ENCODE measurements at places on chromosomes 7 and 10. TPM values are rescaled to one million over a fixed set of nuclear protein-coding genes. Genes with fewer than 3 reads are reported as not detected.

The CADPS2 gene
- 14.1 TPM for total RNA-seq

The GAD2 gene
- total RNA-seq = not detected

The SHTN1 gene
- 6.0 TPM for total RNA-seq

The UPF2 gene
- 19.8 TPM for total RNA-seq

The HOXA3 gene
- total RNA-seq = 1.3 TPM

The CHCHD2 gene
- total RNA-seq = 473 TPM

The CLRN3 gene
- not detected for total RNA-seq

The LYZL2 gene
- total RNA-seq = not detected

DNA sequence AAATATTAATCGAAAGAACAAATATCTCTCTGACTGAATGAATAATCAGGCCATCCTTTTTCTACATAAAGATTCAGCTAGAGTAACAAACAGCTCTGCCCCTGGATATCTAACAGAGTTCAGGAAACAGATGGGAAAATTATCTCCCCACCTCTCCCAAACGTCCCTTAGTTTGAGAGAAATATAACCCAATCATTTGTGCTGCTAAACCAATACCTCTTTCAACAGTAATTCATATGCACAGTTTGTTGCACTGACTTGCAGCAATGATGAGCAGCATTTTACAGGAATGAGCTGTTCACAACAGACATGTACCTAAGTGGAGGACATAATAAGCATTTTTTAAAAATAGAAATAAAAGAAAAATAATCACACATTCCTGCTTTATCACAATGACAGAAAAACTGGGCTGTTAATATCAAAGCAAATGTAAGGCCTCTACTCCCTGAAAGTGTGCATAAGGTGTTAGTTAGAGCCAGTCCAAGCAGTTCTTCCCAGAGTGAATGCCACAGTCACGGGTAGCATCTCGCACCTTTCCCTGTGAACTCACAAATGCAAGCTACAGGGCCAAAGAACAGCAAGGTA is 2.3 kb downstream of the CREB3L2 start:
- DNase-seq = no peak

- DNase-seq = no peak
These were observed 151.0 kb upstream of the NEBL start for GRCh38 chr10:21048068-21048467.

DNA sequence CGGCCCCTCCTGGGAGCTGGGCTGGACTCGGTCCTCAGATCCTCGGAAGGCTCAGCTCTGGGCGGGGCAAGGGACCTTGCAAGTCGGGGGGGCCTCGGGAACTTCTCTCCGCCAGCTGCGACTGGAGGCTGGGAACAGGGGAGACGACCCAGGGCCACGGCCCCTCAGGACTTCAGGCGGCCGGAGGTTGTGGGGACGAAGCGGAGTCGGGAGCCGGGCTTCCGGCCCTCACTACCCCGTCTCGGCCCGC is 2.6 kb downstream of the ADIRF start:
- no peak for DNase-seq

DNA sequence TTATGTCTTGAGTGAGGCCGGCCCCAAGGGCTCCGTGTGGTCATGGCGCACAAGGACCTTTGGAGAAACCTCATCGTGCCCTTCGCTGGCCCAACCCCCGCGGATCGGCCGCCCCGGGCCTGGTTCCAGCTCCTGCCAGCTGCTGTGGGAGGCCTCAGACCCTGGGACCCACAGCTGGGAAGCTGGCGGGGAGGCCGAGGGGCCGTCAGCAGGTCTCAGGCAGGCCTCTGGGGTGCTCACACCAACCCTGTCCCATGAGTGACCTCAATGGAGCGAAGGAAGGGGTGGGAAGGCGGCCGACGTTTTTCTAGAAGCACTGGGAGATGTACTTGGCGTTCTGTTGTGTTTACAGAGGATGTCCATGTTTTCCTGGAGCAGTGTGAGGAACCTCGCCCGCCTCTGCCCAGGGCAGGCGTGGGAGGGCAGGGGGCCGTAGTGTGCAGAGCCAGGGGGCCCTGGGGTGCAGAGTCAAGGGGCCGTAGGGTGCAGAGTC is 18.6 kb upstream of the ADGRA1 start:
- no peak for DNase-seq

DNA sequence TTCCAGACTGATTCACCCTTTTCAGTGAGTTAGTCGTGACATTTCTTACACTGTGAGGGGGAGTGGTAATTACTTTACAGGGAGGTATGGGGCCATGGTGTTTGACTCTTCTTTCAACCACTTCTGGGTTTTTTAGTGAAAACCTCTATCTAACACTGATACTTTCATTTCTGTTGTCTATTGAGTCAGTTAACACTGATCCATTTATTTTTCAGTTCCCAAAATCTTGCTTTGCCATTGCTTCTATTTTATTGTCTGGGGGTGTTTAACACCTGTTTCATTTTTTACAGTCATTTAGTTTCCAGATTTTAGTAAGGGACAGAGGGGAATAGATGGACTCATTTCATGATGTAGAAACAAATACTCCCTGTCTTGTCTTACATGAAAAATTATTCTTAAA is 61.5 kb downstream of the HELLS start:
- no peak for DNase-seq

DNA sequence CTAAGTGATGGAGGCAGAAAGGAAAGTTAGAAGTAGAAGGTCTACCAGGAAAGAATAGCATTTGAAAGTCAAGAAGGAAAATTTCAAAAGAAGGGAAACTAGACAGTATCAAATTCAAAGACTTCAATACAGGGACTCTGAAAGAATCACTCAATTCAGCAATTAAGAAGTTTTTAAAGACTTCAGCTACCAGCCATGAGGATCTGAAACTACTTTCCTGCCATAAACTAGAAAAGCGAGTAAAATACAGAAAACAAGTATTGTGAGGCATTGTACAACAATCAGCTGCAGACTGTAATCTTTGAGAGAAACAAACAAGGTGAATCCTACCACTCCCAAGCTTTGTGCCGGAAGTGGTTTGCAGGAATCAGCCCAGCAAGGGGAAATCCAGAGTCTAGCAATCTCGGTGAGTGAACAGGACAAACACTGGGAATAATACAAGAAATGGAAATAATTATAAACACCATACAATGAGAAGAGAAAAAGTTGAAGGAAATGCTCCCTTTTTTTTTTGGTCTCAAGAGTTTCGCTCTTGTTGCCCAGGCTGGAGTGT is 62.4 kb downstream of the ARHGAP12 start:
- no peak for DNase-seq

GRCh38 chr7:145123502-145123901 is 287.6 kb upstream of the TPK1 start:
- no peak for DNase-seq

GRCh38 chr7:117086788-117087187 is 133.5 kb downstream of the ST7 start:
- DNase-seq = no peak

DNA sequence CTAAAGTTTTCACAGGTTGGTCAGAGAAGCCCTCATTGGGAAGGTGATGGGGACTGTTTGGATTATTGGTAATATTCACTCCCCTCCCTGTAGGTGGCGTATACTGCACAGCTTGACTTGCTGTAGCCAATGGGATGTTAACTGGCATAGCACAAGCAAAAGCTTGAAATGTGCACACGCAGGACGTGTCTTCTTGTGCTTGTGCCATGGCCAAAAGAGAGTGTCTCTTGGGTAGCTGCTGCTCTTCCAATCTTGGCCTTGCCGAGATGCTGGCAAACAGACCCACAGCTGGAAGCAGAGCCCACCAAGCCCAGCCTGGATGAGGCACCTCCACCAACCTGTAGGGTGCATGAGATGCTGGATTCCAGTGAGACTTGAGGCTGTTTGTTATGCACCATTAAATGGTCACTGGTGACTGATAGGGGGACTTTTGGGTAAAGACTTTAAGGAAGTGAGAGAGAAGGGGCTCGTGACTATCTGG is 266.0 kb downstream of the GRID1 start:
- no peak for DNase-seq

DNA sequence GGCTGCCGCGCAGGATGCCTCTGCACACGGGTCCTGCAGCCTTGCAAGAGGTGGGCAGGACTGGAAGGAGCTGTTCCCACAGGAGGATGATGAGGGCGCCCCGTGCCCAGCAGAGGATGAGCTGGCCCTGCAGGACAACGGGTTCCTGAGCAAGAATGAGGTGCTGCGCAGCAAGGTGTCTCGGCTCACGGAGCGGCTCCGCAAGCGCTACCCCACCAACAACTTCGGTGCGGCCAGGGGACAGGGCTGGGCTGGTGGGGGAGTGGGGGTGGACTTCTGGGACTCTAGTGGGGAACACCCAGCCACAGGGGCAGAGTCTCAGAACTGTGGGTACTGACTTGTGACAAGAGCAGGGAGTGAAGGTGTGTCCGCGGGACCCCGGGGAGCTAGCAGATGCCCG is 16.0 kb downstream of the ZFYVE27 start:
- DNase-seq = no peak

DNA sequence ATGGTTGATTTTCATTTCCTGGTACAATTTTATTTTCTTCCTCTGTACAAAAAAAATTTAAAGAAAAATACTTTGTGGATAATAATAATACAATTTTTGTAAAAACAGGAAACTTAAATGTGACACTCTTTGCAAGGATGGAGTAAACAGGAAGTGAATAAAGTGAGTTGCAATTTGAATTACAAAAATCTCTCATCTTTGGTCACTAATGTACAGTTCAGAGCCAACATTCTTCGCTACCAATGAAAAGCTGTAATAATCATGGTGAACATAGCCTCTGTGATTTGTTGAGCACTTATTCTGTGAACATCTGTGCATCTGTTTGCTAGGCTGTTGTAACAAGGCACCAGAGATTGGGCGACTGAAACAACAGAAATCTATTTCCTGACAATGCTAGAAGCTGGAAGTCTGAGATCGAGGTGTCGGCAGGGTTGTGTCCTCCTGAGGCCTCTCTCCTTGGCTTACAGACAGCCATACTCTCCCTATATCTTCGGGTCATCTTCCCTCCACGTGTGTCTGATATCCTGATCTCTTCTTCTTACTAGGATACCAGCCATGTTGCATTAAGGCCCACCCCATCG is 295.3 kb upstream of the KLF6 start:
- no peak for DNase-seq

DNA sequence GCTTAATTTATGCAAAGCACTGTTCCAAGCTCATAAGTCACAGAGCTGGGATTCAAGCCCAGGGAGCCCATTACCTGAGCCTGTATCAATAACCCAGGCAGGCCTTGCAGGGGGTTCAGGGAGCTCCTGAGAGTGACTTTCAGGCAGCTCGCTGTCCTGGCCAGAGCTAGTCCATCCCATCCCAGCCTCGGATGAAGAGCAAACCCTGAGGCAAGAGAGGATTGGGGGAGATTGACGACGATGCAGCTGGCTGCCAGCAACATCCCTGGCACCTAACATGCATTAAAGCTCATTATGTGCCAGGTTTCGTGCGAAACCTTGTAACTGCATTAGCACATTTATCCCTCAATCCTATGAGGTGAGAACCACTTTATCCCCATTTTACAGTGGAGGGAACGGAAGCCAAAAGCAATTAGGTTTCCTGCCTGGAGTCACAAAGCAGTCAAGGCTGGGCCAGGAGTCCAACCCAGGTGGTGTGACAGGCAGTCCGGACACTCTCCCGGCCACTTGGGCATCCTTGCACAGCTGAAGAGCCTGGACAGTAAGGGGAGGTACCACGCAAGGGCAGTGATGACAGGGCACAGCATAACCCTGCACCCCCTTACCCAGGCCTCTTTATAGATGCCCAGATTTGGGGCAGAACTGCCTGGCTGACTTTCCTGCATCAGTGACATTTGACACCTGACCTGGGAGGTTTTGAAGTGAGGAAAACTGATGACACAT is 129.8 kb upstream of the CHST15 start:
- DNase-seq = no peak

DNA sequence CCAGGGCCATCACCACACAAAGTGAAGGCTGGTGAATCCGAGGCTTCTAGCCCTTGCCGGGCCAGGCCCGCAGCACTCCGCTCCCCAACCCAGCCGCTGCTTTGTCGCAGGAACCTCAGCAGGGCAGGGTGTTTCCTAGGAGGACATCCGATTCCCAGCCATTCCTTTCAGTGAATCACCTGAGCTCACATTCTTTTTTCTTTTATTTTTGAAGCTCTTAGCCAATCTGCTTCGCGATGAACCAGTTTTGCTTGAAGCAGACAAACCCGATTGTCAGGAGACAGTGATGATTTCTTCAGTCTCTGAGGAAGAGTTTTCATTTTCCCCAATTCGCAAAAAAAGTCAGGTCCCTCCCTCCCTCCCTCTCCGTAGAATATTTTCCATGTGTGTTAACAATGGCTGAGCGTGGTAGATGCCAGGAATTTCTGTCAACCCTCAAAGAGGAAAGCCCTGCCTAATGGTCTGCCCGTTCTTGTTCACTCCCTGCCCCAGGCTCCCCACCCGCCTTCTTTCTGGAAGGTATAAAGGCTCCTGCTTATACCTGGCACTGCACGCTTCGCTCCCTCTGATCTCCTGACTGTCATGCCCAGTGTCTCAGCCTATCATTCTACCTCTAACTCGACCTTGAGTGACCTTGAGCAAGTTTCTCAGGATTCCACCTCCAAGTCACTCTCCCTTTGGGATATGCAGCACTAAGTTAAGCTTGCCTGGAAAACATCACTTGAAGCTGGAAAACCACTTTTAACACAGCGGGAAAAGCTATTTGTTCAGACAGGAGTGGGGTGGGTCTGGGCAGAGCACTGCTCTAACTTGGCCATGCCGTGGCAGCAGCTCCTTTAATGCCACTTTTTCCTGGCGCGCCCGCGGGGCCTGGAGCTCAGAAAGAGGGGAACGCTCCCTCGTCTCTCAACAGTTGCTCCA is 35.1 kb downstream of the EGFR start:
- no peak for DNase-seq

- DNase-seq = no peak
These were observed 47.9 kb downstream of the PWWP2B start for GRCh38 chr10:132444877-132445351.

DNA sequence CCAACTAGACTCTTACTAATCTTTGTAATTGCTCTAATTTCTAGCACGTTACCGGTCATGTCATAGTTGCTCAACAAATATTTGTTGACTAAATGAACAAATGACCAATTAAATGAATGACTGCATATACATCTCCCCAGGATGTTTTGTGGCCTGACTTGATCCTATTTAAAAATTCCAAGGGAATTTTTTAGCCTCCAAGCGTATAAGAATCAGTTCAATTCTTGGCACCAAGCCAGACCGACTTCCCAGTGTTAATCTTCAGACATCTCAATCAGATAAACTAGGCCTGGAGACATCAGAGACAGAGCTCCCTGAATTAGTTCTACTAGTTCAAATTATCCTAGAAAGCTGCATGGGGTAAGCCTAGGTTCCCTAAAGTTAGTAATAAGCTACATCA is 96.0 kb downstream of the GSAP start:
- no peak for DNase-seq

DNA sequence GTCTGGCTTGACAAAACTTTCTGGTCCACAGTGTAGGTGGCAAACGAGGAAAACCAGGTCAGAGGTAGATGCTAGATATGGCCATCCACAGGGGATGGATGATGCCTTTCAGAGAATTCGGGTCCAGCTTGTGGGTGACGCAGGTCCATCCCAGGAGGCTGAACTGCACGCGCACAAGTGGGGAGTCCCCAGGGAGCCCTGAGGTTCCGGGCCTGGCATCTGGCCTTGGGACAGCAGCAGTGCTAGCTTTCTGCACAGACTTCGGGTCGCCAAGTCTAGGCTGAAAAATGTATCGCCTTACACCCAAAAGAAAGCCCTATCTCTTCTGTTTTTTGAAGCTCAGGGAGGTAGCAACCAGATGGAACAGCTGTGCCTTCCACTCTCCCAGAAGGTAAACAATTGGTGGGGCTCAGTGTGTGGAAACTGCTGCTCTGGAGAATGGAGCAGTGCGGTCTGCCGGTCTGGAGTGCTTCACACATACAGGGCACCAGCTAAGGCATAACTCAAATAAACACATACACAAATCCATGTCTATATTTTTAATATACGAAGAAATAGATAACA is 119.3 kb upstream of the ACBD5 start:
- no peak for DNase-seq

- no peak for DNase-seq
These were observed 109.2 kb downstream of the ATE1 start for GRCh38 chr10:121818599-121818998.
